Inflammatory macrophage (primary cell): ENCODE measurements at places on chromosomes 16 and 17.

DNA sequence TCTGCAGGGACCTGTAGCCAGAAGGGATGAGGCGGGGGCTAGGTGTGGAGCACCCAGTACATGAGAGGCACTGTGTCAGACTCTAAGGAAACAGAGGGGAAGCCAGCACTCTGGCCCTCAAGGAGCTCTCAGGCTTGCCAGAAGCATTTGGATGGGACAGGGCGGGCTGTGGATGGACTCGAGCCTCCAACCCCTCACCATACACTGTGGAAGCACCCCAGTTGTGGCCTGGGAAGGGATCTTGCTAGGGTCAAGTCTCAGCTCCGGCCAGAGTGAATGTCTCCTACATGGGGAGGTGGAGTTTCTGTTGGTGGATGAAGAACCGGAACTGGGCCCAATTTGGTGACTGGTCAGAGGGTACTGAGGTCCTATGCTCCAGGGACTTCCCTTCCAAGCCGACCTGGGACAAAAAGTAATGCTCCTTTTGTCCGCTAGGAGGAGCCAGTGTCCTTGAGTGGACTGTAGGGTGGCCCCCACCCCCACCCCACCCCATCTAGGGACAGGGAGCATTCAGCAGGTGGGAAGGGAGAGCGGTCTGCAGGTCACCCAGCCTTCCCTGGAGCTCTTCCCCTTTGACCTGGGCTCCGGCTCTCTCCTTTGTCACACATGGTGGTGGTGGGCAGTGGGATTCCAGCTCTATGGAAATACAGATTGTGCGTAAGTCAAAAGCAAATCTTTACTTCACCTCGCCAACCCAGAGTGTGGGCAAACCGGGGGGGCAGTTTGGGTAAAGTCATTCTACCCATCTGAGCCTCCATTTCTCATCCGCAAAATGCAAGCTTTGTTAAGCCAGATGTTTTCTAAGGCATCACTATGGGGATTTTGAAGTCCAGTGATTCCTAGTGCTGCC is 20.4 kb upstream of the PHB1 start:
- peak; percentile 66 for DNase-seq

DNA sequence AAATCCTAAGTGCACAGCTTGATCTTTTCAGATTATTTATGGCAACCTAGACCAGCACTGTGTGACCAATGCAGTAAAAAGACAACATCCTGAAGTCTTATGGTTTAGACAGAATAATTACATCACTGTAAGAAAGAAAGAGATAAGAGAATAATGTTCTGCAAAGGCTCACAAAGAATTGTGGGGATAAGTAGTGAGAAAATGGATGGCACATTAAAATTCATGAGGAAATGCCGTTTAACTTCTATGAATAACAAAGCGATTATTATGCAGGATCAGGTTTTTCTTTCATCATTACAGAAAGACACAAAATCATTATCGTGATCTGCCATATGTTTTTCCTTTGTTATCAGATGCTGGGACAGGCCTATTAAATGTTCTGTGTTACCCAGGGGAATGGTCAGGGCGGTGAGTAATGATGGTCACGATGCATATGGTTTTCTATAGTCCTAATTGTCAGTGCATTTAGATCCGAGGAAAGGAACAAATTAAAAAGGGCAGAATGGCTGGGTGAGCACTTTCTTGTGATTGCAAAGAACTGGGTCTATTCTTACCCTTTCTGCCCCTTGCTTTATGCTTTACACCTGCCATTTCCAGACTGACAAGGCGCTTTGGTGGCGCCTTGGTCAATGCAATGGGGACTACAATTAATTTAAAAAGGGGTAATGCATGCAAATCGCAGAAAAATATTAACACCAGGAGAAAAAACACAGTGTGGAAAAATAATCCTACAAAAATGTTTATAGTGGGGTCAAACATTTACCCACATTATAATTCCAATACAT is 18.1 kb upstream of the DHX40 start:
- DNase-seq: no peak

- DNase-seq: no peak
These were observed 85.5 kb downstream of the SSH2 start for GRCh38 chr17:29844339-29845048.

GRCh38 chr16:154217-155030 is 2.0 kb downstream of the HBZ start:
- no peak for DNase-seq

DNA sequence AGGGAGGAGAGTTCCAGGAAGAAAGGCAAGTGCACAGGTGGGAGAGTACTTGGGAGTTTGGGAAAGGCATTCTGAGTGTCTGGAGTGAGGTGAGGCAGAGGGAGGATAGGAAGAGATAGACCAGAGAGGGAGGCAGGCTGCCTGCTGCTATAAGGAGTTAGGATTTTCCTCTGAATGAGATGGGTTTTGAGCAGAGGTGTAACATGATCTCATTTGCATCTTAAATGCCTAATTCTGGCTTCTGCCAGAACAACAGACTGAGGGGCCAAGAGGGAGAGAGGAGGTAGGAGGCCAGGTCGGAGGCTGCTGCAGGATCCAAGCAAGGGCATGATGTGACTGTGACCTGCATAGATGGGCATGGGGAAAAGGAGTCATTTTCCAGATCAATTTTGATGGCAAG is 31.5 kb upstream of the IRX6 start:
- no peak for DNase-seq

DNA sequence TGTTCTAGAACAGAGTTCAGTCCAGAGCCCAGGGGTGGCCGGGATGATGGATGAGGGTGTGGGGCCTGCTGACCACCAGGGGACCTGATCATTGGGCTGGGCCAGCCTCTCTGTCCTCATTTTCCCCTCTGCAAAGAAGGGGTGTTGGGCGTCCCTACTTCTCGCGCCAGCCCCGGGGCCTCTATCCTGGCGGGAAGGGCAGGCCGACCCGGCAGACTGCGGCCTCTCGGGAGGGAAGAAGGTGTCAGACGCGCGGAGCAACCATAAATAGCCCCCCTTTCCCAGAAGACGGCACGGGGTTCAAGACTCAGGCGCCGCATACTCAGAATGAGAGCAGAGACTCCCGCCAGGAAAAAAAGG is 2.0 kb upstream of the CACNA1G start:
- no peak for DNase-seq

DNA sequence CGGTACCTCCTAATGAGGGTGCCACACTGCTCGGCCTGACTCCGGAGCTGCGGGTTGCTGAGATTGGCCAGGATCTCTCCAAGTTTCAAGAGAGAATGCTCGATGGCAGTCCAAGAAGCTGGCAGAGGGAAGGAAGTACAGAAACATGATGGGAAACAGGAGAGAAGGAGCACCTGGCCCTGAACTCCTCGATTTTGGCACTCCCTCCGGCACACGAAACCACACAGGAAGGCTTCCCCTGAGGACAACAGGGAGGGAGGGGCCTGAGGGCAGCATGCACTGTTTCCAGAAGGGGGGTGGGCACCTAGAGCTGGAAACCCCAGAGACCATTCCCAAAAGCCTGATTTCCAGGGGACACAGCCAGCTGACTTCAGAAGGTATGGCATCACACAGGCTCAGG is 18.1 kb downstream of the CSF3 start:
- no peak for DNase-seq

- DNase-seq: no peak
These were observed 570 bp upstream of the NME3 start for GRCh38 chr16:1771864-1772361.

GRCh38 chr16:81523387-81524115 is 78.9 kb downstream of the CMIP start:
- DNase-seq: no peak

DNA sequence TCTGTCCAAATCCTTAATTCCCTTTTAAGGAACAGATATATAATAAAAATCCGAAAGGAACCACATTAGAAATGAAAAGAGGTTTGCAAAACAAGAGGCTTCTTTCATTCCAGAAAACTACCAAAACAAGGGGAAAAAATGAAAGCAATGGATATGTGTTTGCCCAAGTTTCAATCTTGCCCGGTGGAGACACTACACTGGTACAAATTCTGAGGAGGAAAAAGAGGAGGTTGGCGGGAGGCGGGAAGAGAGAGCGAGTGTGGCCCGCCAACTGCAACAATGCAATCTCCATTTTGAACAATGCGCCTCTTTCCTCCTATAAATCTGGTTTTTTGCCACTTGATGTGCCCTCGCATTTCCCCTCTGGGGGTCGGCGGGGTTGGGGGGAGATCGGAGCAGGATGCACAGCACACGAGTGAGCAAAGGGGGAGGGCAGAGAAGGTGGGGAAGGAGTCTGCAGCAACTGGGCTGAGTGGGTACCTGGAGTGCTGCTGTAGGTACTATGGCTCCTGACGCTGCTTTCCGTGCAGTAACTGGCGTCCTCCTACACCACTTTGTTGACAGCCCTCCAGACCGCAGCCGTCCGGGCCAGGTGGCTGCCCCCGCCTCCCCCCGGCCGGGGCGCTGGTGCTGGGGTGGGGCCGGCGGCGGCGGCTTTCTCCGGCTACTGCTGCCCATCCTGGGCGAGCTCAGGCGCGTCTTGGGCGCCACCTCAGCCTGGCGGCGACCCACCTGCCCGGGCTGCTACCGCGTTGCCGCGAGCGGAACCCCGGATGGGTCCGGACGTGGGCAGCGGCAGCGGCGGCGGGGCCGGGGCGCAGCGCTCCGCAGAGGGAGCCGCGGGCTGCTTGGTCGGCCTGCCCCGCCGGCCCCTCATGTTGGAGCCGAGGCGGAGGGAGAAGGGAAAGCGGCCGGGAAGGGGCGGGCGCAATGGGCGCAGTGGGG is 93.8 kb upstream of the PLEKHM1 start:
- peak; percentile 47 for DNase-seq

DNA sequence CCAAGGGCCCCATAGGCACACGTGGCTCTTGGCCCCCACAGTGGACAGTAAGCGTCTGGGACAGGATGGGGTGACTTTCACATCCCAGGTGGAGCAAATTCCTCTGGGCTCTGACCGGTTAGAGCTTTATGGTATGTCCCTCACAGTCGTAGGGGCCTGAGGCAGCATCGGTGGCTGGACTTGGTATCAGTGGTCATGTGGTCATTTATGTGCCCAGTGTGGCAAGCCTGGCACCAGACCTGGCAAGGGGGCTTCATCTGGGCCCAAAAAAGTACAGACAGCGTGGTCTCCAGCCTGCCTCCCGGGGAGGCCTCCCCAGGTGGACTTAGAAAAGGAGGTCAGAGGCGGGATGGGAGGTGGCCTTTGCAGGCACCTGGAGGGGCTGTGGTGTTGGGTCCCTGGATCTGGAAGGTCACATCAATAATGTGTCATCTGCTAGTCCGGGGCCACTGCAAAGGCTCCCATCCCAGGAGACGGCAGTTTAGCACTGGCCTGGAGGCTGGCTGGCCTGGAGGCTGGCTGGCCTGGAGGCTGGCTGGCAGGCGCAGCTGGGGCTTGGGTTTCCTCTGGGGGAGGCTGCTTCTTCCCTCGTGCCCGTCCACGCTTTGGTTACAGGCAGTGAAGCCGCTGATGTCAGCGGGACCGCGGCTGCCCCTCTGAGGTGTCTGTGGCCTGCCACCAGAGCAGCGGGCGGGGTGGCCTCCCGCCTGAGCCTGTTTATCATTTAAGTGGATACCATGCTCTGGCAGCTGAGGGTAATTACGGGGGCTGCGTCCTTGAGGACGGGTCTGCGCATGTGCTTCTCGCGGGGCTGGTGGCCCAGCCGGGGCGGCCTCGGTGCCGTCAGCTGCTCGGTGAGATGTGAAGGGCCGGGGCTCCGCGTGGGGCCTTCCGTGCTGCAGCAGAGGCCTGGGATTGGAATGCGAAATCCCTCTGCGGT is 20.7 kb upstream of the CBX4 start:
- no peak for DNase-seq

DNA sequence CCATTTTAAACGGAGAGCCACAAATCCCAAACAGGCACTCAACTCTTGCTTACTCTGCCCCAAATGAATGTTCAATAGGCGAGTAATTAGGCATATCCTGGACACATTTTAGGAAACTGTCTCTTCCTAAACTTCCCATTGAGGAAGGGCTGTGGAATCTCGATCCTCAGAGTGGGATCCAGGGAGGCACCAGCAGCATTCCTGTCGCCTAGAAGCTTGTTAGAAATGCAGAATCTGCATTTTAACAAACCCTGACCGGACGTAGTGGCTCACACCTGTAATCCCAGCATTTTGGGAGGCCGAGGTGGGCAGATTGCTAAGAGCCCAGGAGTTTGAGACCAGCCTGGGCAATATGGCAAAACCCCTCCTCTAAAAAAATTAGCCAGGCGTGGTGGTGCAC is 95.6 kb downstream of the GAS7 start:
- DNase-seq: no peak

GRCh38 chr17:57340160-57340981 is 84.0 kb downstream of the MSI2 start:
- no peak for DNase-seq

- DNase-seq: peak; percentile 10
These were observed 45.9 kb downstream of the SOCS3 start for GRCh38 chr17:78313735-78314648.

DNA sequence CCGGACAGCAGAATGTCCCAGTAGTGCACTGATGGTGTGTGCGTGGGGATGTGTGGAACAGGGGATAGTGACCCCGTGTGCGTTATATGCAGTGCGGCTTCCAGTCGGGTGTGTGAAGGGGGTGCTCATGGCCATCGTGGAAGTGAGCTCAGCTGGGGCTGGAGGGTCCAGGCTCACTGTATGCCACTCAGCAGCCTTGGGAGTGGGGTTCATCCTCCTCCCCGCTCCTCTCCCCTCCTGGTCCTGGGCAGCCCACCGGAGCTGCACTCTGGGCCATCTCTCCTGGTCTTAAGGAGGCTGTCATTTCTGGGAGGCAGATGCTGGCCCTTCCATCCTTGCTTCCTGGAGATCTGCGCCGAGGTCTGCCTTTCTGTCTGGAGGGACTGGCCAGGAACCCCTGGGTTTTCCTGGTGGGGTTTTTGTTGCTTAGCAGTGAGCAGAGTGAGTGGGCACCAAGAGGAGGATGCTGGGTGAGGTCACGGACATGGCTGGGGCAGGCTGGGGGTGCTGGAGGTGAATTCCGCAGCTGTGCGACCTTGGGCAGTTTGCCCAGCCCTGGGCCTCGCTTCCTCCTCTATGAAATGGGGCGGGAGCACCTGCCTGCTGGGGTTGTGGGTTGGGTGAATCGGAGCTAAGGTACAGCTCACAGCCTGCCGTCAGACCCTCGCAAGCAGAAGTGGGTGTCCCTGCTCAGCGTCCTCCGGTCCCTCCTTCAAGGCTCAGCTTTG is 164.1 kb downstream of the SEC14L1 start:
- DNase-seq: no peak

DNA sequence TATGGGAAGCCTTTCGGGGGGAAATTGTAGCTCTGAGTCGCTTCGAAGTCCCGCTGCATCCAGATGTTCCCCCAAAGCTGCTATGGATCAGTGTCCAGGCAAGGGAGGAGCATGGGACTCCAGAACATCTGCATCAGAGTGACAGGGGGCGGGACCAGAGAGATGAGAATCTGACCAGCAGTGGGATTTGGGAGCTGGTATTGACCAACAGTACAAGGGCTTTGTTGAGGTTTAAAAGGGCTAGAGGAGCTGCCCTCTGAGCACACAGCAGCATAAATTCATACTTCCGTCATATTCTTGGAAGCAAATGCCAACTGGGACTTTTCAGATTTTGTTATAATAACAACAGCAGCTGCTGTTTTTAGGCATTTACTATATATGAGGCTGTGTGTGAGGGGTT is 10.6 kb downstream of the RBFOX1 start:
- DNase-seq: no peak
